GM12865 (cell line): ENCODE measurements at places on chromosomes 6 and 20.
A peak's percentile ranks its signal among the peaks of the same experiment; 100 is the strongest.

DNA sequence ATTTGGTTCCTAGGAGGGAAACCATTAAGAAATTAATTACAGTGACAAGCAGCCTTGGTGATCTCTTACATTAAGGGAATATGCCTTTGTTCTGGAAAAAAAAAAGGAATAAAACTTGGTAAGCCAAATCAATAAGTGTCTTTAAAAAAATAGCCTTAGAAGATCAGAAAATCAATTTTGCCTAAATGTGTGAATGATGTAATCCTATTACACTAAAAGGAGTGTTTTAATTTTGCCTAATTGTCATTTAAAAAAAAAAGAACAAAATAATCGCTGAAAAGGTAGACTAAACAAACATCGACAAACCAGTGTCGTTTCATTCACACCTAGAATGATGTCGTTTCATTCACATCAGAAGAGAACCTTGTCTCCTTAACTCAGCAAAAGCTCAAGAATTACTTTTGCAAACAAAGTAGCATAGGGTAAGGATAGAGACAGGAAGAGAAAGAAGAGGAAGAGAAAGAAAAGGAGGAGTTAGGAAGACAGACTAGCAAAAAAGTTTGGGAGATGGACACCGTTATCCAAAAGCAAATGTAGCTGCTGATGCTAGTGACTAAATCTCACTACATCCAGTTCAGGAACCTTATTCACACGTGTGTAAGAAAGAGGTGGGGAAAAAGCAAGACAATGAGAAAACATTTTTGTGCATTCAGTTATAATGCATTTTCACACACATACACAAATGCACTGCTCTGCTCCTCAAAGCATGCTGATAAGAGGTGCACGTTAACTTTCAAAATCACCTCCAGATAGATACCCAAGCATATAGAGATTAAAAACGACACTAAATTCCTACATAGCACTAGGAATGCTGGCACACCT lies 60.6 kb downstream of the HIVEP2 start:
- no peak for DNase-seq

GRCh38 chr6:134235937-134236751 lies 81.8 kb downstream of the SGK1 start:
- peak; percentile 82 for DNase-seq

DNA sequence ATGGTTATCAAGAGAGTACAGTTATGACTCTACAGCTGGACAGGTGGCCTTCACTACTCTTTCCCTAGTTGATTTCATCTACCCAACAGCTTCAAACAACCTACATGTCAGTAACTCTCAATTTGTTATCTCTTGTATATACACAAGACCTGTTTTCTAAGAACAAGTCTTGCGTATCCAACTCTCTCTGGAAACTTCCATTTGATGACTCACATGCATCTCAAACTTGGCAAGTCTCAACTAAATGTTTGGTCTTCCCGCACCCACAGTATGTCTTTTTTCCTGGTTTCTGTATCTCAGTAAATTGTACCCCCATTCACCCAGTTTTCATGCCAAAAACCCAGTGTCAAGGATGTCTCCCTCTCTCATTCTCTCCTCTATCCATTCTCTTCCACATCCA lies 97.7 kb downstream of the BTBD9 start:
- DNase-seq: no peak

- DNase-seq: no peak
These were observed 237.0 kb downstream of the LRFN2 start for GRCh38 chr6:40349901-40350746.

- DNase-seq: no peak
These were observed 106.9 kb downstream of the TBX18 start for GRCh38 chr6:84657486-84657885.

DNA sequence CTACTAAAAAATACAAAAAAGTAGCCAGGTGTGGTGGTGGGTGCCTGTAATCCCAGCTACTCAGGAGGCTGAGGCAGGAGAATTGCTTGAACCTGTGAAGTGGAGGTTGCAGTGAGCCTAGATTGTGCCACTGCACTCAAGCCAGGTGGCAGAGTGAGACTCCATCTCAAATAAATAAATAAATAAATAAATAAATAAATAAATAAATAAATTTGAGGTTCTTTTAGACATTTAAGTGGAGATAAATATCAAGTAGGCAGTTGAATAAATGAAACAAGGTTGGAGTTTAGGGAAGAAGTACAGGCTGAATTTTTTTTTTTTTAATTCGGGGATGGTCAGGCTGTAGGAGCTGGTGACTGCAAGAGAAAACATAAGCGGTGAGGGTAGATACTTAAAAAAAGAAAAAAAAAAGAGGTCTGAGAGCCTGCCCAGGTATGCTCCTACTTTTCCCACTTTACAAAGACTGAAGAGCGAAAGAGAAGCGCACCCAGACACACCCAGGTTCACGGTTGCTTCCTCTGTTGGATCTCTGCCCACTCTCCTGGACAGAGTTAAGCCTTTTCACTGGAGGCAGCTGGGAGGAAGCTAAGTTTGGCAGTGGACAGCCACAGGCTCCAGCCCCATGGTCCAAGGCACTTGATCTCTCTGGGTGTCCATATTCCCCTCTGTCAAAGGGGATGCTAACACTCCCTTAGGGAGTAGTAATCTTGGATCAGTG lies 100.9 kb upstream of the PRDM1 start:
- no peak for DNase-seq

- no peak for DNase-seq
These were observed 160.8 kb downstream of the COL9A1 start for GRCh38 chr6:70142034-70142433.

- DNase-seq: no peak
These were observed 168.9 kb downstream of the PHF3 start for GRCh38 chr6:63804381-63804956.

DNA sequence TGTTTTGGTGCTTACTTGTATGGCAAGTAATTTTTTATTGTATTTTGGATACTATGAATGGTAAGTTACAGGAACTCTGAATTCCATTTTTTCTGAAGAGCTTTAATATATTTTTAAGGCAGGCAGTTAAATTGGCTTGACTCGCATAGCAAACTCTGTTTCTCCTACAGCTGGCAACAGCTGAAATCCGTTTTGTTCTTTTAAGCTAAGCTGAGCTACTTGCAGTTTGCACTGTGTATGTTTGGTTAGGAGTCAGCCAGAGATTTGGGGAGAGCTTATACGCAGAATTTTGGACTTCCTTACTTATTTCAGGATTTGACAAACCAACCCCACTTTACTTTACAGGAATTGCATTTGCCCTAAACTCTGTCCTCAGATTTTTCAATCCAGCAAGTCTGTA lies 179.1 kb downstream of the COL19A1 start:
- no peak for DNase-seq

DNA sequence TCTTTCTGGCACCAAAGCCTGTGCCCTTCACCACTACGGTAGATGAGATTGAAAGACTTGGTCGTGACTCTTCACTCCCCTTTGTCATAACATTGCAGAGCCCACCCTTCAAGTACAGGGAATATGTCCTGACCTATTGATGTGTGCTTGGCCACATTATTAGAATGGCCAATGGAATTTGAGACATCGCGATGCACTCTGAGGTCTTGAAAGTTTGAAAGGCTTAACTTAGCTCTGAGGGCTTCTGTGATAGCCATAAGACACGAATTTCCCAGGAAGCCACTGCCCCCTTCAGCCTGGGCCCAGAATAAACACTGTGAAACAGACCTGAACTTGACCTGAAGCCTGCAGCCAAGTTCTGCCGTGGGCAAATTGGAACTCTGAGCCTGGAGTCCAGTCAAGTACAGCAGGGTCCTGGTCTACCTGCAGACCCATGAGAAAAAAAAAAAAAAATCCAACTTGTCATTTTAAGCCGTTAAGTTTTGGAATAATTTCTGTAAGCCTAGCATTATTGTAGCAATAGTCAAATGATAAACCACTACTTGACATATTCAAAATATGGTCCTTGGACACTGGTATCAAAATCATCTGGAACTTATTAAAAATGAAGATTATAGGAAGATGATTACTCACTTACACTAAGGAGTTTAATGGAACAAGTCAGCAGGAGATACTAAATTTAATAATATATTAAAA lies 36.9 kb upstream of the TRAF3IP2 start:
- DNase-seq: peak; percentile 66

- no peak for DNase-seq
These were observed 6.0 kb upstream of the ARMC12 start for GRCh38 chr6:35730745-35731413.

GRCh38 chr20:2252419-2252997 lies 43.3 kb upstream of the TGM3 start:
- no peak for DNase-seq

GRCh38 chr6:5214570-5215052 lies 46.1 kb downstream of the LYRM4 start:
- DNase-seq: peak; percentile 56

- no peak for DNase-seq
These were observed 40.8 kb downstream of the CCDC170 start for GRCh38 chr6:151534576-151534975.

DNA sequence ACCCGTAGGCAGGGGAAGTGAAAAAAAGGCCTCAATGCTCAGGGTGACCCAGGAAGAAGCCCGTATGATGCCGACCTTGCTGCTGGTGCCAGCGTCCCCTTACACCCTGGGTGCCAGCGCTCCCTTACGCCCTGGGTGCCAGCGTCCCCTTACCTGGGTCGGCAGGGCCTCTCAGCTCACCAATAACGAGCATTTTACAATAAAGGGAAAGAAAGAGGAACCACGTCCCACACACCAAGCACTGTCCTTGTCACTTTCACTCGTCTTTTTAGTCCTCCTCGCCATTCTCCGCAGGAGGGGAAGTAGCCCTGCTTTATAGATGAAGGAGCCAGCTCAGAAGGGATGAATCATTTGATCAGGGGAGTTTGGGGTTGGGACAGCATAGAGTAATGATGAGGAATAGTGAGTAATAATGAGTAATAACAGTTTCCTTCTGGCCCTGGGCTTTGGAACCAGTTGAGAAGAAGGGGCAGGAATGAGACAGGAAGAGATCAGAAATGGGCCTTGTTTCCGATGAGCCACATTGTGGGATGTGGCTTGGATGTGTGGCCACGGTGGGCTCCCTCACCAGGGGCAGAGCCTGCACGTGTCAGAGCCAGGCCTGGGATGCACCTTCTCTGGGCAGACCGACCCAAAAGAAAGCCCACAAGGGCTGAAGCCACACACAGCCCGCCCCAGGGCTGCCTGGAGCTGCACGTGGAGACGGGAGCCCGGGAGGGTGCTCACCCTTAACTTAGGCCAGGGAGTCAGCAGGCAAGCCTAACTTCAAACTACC lies 75.7 kb downstream of the SYNJ2 start:
- DNase-seq: no peak

GRCh38 chr6:157513619-157514485 lies 132.9 kb downstream of the ZDHHC14 start:
- DNase-seq: no peak

GRCh38 chr20:32609993-32610392 lies 24.9 kb upstream of the NOL4L start:
- DNase-seq: no peak

- no peak for DNase-seq
These were observed 70.0 kb downstream of the FAM120B start for GRCh38 chr6:170376386-170377043.

GRCh38 chr6:80106418-80107235 lies at the start of gene BCKDHB:
BCKDHB (plus strand) TSS chr6:80106671; CDS start chr6:80106694, 23 bp downstream.
- peak; percentile 99 for DNase-seq

DNA sequence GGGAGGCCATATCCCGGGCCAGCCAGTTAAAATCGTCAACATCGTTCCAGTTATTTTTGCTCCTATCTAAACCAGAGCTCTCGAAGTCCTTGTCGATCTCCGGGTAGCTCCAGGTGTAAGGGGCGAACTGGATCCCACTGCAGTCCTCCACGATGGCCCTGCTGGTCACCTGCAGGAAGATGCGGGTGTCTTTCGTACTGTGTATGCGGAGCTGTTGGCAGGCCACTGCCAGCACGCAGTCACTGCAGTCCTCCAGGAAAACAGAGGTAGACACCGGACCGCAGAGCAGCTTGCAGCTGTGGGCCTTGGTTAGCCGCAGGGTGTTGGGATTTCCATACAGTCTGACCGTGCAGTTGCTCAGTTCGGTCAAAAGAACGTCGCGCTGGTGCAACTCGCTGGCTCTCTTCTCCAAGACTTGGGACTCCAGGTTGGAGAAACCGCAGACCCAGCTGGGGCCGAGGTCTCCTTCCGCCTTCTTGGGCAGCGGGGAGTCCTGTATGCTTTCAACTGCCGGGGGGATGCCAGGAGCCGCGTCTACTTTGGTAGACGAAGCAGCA lies 742 bp downstream of the TBCC start:
- DNase-seq: peak; percentile 58

- no peak for DNase-seq
These were observed 14.0 kb upstream of the SERPINB9 start for GRCh38 chr6:2917065-2917464.

- no peak for DNase-seq
These were observed 54.8 kb upstream of the MAP7 start for GRCh38 chr6:136604928-136605510.

DNA sequence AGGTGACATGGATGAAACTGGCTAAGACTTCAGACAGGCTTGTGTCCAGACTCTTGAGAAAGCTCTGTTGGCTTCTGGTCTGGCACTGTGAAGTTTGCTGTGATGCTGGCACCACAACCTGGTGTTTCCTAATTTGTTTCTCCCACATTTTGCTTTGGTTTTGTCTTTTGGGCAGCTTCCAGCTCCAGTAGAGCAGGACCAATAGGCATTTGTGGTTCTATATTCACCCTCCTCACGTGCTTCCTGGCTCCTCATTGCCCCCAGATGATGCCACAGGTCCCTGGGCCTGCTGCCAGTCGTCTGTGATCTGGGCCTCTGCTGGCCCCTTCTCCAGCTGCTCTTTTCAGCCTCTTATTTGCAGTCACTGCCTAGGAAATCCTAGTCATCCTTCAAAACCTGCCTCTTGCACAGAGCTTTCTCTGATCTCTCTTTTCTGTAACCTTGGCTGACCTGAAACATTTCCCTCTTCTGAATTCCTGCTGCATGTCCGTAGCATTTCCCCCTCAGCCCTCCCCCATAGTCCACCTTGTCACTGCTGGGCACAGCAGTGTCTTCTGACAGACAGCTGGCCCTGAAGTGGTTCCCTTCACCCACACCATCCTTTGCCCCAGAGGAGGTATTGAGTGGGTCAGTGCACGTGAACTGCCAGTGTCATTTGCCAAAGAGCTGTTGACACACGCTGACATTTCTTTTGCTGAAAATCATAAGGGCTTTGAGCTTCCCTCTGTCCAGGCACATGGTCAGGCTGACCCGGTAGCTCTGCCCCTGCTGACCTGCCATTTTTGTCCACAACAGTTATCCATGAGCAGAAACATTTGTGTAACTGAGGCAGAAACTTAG lies 63.0 kb downstream of the PTPN1 start:
- DNase-seq: no peak

- DNase-seq: no peak
These were observed 48.2 kb upstream of the RALY start for GRCh38 chr20:33945391-33946081.

GRCh38 chr6:121608270-121608669 lies 172.8 kb downstream of the GJA1 start:
- DNase-seq: no peak

- DNase-seq: no peak
These were observed 64.9 kb downstream of the SYTL3 start for GRCh38 chr6:158714706-158715105.

DNA sequence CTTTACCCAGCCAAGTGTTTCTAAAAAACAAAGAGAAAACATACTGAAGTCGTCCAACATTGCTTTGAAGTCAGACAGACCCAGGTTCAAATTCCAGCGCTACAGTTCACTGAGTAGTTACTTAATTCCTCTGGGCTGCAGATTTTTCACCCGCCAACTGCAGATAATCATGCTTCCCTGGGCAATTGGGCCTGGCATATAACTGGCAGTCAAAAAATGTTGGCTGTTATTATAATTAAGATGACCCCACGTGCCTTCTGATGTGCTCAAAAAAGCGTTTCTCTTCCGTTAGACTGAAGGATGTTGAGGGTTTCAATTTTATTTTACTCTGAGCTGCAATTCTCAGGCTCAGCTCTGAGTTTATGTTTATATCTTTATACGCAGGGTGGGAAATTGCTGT lies 156.1 kb upstream of the CITED2 start:
- no peak for DNase-seq
